Activated CD4-positive, alpha-beta memory T cell treated with anti-CD3 and anti-CD28 coated beads for 36 hours (primary cell): ENCODE measurements at places on chromosomes 1 and 21.

- no peak for DNase-seq
Measured at GRCh38 chr1:55150880-55151588, 64.1 kb downstream of the USP24 start.

DNA sequence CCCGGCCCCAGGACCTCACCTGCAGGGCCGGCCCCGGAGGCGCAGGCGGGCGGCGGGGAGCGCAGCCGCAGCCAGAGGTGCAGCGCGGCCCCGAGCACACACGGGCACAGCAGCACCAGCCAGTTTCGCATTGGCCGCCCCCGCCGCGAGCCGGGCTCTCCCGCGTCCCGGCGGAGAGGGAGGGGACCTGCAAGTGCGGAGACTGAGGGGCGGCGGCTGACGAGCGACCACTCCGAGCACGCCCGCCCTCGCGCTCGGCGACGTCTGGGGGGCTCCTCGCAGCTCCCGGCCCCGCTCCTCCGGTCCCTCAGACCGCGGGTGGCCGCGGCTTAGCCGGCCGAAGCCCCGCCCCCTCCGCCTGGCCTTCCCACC, at the start of gene B3GALNT2:
Gene B3GALNT2 (minus strand): TSS at position 331 of the 372 bp plus-strand sequence. CDS start 200 bp downstream, at position 131.
- no peak for DNase-seq

DNA sequence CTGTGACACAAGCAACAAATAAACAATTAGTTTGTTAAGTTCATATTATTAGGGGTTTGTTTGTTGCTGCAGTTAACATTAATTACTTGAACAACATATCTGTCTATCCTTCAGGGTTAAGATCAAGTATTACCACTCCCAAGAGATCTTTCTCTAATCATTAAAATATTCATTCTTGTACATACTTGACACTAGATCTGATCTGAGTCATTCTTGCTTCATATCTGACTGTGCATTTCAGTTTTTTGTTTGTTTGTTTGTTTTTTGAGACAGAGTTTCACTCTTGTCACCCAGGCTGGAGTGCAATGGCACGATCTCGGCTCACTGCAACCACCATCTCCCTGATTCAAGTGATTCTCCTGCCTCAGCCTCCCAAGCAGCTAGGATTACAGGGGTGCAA, 613.3 kb upstream of the PLXNA2 start:
- no peak for DNase-seq

DNA sequence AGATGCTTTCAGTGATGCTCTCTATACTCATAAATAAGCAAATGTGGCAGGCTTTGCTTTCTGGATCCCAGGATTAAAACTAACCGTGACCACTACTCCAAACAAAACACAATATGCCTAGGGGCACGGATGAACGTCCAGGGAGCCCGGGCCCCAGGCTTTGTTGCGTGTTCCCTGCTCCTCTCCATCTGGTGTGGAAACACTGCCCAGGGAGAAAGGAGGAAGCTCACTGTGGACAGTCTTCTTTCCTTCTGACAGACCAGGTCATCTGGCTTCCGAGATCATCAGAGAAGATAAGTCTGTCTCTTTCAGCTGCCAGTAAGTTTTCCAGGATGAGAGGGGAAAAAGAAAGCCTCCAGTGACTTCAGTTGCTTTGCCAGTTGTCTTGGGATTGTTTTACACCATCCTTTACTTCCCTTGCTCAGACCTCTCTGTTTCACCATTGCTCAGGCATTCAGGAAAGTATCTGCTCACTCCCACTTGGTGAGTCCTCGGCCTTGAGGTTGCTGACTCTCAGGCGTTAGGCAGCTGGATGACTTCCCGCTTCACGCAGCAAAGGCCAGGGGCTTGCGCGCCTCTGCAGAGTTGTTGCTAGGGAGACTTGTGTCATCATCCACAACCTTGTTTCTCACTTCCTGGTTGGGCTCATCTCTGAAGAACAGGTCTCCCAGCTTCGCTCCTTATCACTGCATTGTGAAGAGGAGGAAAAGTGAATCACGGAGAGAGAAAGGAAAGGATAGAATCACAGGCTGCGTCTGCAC, 20.6 kb upstream of the PGD start:
- no peak for DNase-seq

- DNase-seq, result no peak
Measured at GRCh38 chr21:19109694-19110093, 706.1 kb upstream of the TMPRSS15 start.

GRCh38 chr1:246978785-246979184, 29.1 kb downstream of the ZNF695 start:
- DNase-seq, result no peak

DNA sequence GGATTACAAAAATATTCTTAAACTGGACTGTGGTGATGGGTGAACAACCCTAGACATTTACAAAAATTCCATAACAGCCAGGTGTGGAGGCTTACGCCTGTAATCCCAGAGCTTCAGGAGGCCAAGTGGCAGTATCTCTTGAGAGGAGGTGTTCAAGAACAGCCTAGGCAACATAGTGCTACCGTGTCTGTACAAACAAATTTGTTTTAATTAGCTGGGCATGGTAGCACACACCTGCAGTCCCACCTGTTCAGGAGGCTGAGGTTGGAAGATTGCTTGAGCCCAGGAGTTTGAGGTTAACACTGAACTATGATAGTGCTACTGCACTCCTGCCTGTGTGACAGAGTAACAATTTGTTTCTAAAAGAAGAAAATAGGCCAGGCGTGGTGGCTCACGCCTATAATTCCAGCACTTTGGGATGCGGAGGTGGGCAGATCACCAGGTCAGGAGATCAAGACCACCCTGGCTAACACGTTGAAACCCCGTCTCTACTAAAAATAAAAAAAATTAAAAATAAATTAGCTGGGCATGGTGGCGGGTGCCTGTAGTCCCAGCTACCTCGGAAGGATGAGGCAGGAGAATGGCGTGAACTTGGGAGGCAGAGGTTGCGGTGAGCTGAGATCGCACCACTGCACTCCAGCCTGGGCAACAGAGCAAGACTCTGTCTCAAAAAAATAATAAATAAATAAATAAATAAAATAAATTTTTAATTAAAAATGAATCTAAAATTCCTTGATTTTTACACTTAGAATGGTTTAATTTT, 37.1 kb downstream of the ARID4B start:
- no peak for DNase-seq

- DNase-seq, result no peak
Measured at GRCh38 chr1:47940326-47940725, 56.9 kb downstream of the TRABD2B start.

DNA sequence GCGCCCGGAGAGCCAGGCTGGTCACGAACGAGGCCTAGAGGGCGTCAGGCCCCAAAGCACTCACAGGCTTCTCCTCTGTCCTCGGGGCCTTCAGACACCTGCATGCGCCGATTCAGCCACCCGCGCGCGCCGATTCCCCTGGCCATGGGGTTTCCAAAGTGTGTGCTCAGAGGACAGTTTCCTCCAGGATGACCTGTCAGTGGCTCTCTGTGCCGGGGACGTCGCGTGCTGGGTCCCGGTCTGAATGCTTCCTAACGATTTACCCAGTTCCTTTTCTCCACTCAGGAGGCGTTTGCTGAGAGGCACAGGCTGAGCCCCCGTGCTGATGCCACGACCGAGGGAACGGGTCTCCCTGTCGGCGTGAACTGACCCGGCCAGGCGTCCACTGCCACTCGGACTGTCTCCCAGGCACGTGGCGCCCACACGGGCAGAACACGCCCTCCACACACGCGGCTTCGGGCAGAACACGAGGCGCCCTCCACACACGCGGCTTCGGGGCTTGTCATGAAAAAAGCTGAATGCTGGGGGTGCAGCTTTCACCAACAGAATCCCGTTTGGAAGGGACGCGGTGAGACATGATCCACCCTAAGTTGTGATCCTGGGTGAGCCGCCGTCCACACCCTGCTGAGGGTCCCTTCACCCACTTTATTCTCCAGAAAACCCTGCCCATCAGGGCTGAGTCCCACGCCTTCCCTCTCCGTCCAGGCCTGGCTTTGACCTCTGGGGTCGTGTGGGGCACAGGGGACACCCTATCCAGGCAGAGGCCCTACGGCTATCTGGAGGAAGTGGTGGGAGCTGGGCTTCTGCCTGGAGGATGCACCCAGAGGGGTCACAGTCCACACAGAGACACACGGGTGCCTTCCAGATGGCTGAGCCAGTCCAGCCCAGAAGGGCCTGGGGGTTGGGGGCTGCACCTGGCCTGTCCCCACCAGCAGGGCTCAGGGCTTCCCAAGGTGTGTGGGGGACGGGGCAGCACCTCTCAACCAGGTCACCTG, 56.1 kb downstream of the COL6A1 start:
- no peak for DNase-seq

DNA sequence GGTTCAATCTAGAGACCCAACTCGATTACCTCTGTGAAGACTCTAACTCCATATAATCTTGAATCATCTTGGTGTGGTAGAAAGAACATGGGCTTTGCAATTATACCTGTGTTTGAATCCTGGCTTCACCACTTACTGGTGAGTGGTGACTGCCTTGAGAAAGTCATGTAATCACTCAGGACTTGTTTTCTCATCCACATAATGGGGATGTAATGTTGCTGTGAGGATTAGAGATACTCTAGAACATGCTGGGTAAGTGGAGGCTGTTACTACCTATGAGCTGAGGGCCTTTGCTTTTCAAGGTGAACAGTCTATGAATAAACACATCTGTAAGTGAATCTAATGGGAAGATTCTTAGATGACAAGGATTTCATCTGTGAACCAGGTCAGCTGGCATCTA, 2.6 kb upstream of the DYRK1A start:
- DNase-seq, result no peak

DNA sequence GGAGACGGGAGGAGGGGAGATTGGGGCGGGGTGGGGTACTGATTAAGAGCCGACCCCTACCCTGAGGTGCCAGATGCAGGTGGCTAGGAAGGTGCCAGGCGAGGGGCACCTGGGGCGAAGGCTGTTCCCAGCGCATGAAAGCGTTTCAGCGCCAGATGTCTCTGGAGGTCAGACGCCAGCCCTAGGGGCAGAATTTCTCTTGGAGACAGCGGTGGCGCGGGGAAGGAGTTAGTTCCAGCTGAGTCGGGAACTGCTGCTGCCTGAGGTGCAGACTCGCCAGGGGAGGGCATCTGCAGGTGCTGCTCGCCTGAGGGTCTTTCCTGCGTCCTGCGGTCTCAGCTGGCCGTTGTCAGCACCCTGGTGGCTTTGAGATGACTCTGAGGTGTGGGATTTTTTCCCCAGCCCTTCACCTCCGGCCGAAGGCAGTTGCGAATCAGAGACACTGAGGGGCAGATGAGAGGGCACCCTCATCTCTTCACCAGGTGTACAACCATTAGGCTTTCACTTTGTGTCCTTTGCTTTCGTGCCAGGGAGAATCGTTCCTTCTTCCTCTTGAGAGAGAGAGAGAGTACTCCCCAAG, 539 bp downstream of the CGN start:
- peak; percentile 42 for DNase-seq

- no peak for DNase-seq
Measured at GRCh38 chr1:33268927-33269610, 12.8 kb downstream of the ZNF362 start.

DNA sequence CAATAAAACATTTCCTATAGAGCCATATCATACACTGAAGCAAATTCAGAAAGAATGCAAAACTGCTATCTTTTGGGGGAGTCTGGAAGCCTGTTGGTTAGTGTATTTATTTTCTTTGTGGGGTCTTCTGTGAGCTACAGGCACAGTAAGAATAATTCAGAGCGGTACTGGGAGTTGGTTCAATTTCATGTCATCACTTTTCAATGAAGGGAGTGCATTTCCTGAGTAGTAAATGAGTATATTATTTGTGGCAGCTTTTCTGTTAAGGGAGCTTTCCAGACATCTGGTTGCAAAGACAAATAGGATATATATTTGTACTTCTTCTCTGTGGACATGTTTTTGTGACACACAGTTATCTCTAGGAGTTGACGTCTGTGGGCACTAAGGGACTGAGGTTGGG, 130.6 kb downstream of the HUNK start:
- no peak for DNase-seq

- DNase-seq, result no peak
Measured at GRCh38 chr1:152237093-152237492, 13.1 kb upstream of the HRNR start.

GRCh38 chr1:30108186-30108585, 615.2 kb downstream of the MATN1 start:
- DNase-seq, result no peak

DNA sequence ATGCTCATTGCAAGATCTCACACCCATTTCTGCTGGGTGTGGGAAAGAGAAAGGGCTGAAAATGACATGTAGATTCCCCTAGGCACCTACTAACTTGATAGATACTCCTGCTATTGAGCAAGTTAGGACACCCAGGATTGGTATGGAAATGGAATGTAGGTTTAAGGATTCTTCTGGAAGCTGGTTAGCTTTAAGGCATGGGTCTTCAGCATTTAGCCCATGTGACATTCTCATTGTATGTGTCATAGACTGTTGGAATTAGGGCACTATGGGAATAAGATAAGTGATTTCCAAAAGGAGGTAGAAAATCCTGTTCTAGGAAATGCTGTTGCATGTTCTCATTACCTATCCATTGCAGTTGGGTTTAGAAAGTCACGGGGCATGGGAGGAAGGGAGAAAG, 76.2 kb downstream of the DISC1 start:
- DNase-seq, result no peak

DNA sequence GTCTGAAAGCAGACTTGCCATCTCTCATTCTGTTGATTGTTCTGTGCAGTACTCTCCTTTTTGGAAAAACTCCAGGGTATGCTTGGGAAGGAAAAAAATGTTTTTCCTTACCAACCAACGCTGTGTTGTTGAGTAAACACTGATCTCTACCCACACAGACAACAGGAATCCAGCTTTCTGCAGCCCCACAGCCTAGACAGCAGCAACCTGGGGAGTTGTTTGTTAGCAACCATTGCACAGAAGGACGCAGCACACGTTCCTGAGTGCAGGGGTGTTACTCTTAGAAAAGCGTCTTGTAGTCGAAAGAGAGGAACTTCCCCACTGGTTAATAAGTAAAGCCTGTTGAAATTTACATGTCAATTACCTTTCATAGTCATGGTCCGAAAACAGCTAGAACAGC, 56.6 kb downstream of the SMYD2 start:
- DNase-seq, result no peak

DNA sequence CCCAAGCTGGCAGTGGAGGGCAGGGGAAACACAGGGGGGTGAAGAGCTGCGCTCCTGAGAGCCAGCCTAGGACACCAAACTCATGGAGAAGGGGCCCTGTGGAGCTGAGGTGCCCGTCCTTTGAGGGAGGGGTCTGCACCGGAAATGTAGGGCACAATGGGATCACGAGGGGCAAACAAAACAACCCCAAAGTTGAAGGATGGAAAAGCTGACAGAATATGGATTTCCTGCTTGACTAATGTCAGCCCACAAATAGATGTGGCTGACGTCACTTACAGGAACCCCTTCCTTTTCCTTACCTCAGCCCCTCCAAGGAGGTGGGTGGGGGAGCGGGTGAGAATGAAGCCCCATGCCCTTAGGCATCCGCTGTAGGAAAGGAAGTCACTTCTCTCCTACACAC, 110.9 kb downstream of the KCNN3 start:
- DNase-seq, result peak; percentile 87

DNA sequence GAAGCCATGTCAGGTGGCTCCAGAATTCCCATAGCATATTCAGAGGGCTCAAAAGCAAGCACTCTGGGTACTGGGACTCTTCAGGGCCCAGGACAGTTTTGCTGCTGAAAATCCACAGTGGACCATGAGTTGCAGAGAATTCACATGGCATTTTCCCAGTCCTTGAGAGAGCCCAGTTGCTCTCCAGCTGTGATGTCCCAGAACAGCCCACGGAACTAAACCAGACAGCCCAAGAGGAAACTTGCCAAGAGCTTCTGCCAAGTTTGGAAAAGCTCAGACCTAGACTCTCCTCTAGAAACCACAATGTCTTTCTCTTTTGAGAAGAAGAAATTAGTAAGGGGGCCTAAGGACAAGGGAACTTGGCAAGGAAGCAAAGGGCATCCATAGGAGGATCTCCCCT, 69.4 kb downstream of the RGS2 start:
- no peak for DNase-seq

GRCh38 chr1:54080598-54081049, 27.2 kb downstream of the TCEANC2 start:
- DNase-seq, result no peak

GRCh38 chr1:3464649-3465025, 10.2 kb downstream of the ARHGEF16 start:
- no peak for DNase-seq
